ENCODE measurements at places on chromosomes 4 and X.
A peak's percentile ranks its signal among the peaks of the same experiment; 100 is the strongest.

DNA sequence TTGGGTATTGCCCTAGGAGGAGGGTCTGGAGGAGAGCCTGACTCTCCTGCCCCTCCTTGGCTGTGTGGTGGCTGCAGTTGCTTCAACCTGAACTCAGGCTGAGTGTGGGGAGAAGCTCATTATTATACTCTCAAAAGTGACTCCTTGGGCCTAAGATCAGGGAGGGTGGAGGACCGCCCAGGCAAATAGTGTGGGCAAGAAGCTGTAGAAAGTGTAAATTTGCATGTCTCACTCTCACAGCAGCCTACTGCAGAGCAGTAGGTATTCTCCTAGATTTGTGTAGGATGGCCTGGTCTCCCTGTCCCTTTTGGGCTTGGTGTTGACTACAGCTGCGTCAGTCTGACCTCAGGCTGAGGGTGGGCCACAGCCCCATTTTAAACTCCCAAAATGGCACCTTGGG is 156.1 kb downstream of the ZNF330 start:
- DNase-seq = no peak

DNA sequence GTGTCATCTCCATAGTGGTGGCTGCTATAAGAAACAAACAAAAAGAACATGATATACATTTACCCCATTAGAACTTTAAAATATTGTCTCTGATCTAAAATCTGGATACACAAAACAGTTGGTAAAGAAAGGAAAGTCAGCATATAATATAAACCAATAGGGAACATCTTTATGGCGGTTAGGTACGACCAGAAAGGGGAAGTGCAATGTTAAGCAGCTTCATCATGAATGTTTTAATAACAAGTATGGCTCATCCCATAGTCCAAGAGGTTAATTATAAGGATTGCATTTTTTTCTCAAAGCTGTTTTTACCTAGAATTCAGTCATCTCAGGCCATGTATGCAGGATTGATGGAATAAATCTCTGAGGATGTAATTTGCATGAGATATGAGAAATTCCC is 1869.7 kb downstream of the PCDH7 start:
- no peak for DNase-seq

DNA sequence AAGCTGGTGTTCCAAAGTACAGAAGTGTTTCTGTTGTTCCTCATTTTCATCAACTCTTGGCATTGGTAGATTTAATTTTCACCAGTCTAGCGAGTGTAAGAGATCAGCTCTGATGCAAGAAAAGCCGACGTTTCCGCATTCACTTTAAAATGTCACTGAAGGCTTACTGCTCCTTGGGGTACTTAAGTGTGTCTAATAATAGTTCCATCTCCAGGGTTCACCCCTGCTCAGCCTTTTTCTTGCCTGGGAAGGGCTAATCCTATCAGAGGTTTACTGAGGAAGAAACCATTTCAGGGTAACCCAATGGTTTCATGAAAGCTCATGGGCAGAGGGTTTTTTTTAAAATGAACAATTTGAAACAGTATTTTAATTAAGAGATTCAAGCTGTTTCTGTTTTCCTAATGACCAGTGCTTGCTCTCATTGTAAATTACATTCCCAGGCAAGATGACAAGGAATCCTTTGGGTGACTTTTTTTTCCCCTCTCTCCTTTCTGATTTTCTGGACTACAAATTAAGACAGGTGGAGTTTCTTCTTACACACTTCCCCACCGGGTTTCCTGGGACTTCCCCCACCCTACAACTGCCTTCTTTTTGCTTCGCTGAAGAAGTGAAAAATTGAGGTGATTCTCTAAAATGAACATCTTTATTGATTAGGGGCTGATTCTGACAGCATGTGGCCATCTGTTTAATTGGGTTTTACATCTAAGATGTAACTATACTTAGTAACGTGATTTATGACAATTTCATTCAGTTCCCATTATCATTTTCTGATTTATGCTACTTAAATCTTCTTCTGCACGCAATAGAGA is 78.7 kb upstream of the CBLL2 start:
- DNase-seq = no peak

GRCh38 chr4:184255361-184255760 is 37.7 kb upstream of the ENPP6 start:
- DNase-seq = no peak

GRCh38 chr4:40848940-40849339 is 99.2 kb downstream of the NSUN7 start:
- no peak for DNase-seq

- DNase-seq = no peak
Measured at GRCh38 chr4:77093401-77093800, 17.6 kb upstream of the CCNI start.

GRCh38 chrX:69177511-69178162 is 12.4 kb upstream of the PJA1 start:
- no peak for DNase-seq

GRCh38 chr4:99790796-99791617 is 25.6 kb upstream of the DAPP1 start:
- no peak for DNase-seq

- no peak for DNase-seq
Measured at GRCh38 chr4:61827907-61828391, 627.8 kb downstream of the ADGRL3 start.

DNA sequence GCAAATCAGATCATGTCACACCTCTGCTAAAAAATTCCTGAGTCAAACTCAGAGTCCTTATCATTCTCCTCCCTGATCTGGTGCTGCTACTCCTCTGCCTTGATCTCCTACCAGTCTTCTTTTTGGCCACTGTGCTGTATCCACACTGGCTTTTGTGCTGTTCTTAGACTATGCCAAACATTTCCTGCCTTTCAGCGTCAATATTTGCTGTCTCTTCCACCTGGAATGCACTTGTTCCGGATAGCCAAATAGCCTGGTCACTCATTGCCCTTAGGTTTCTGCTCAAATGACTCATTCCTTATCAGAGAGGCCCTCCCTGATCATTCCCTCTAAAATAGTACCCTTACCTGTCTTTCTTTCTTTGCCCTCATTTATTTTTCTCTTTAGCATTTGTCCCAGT is 24.4 kb upstream of the RP2 start:
- no peak for DNase-seq

- peak; percentile 10 for DNase-seq
Measured at GRCh38 chr4:1869530-1870327, 1.5 kb upstream of the NSD2 start.

DNA sequence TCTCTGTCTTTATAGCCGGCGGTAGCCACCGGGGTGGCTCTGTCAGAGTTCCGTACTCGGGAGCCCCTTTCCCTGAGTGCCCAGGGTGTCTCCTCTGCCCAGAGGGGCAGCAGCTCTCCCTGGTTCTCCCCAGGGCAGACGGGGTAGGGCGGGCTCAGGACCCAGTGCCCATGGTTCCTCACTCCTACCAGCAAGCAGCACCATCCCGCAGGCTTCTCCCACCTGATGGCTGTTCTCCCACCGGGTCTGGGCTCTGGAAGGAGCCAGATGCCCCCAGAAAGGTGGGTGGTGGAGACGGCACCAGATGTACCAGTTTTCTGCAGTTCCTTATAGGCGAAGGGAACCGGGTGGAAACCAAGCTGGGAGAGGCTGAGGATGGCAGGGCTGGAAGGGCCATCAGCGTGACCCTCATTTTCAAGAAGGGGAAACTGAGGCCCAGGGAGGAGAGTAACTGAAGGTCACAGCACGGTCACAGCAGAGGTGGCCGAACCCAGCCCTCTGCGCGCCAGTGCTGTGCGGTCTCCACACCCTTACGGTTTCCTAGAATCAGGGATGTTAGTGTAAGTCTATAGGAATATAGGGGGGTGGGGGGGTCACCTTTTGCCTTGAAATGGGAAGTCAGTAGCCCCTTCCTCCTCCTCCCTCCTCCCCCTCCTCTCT is 198.7 kb downstream of the AFAP1 start:
- DNase-seq = no peak

DNA sequence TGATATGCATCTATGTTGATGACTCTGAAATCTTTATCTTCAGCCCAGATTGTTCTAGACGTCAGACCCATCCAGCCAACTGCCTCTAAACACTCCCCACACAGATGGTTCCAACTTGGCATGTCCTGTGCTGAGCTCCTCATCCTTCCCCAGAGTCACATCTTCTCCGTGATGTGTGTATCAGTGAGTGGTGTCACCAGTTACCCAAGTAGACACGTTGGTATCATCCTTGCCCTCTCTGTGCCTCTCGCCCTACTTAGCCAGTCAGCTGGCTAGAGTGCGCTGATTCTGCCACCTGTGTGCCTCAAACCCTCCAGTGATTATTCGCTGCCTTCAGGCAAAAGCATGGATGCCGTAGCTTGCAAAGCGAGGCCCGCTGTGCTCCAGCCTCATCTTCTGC is 18.6 kb downstream of the PRIMPOL start:
- no peak for DNase-seq

- no peak for DNase-seq
Measured at GRCh38 chr4:121338518-121338917, 42.3 kb downstream of the QRFPR start.

DNA sequence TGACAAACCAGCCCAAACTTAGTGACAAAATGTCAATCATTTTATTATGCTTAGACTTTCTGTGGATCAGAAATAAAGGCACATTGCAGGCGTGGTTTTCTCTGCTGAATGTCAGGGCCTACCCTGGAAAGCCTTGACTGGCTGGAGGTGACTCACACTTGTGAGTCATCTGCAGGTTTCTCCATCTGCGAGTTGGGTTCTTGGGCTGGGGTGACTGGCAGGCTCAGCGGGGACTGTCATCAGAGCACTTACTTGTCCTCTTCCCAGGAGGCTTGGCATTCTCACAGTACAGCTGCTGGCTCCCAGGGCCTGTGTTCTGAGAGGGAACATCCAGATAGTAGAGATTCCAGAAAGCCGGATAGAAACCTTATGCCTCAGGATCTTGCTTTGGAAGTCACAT is 153.8 kb upstream of the AGA start:
- peak; percentile 25 for DNase-seq

- DNase-seq = no peak
Measured at GRCh38 chrX:19697416-19697815, 182.1 kb upstream of the MAP3K15 start.

- no peak for DNase-seq
Measured at GRCh38 chrX:69113723-69114122, 51.5 kb downstream of the PJA1 start.

DNA sequence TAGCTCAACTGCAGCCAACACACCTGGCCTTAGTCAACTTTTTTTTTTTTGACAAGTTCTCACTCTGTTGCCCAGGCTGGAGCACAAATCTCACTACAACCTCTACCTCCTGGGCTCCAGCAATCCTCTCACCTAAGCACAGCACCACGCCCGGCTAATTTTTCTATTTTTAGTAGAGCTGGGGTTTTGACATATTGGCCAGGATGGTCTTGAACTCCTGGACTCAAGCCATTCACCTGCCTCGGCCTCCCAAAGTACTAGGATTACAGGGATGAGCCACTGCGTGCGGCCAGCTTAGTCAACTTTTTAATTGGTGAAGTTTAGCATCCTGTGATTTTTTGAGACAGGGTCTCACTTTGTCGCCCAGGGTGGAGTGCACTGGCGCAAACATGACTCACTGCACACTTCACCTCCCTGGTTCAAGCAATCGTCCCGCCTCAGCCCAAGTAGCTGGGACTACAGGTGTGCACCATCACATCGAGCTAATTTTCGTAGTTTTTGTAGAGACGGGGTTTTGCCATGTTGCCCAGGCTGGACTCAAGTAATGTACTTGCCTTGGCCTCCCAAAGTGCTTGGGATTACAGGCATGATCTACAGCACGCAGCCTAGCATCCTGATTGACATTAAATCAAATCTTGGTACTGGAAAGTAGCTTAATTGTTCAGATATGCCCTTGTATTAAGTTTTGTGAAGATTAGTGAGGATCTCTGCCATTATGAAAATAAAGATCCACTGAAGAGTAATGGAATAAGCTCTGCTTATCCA is 8.3 kb downstream of the HNRNPDL start:
- DNase-seq = no peak

DNA sequence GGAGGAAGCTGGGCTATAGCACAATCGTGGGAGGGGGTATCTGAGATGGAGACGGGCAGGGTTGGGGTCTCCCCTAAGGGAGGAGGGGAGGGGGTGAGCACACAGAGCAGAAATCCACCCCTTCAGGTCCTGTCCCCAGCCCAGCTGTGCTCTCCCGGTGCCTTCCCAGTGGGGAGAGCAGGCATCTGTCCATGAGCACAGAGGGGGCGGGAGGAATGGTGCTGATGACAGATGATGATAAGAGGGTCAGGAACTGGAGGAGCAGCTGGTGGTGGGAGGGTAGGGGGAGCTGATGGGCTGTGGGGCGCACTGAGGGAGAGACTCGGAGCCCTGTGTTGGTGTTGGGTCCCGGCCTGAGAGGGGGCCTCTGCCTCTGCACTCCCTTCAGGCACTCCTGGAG is 8.6 kb downstream of the ATP2B3 start:
- DNase-seq = no peak

DNA sequence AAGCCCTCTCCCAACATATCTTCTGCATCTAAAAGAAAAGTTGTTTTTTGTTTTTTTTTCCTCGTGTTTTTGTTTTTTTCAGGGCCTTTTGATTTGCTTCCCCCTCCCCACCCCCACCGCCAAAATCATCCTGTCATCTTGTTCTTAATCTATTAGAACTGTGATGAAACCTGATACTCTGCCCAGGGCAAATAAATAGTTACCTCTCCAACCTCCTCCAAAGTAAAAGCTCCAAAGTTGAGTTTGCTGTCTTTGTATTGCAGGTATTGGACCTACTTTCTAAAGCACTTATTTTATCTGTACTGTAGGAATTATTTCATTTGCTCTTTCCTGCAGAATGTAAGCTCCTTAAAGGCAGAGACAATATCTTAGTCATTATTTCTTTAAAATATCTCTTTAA is 172.9 kb downstream of the SOWAHB start:
- no peak for DNase-seq

- DNase-seq = no peak
Measured at GRCh38 chr4:87939978-87940690, 35.4 kb upstream of the SPP1 start.

DNA sequence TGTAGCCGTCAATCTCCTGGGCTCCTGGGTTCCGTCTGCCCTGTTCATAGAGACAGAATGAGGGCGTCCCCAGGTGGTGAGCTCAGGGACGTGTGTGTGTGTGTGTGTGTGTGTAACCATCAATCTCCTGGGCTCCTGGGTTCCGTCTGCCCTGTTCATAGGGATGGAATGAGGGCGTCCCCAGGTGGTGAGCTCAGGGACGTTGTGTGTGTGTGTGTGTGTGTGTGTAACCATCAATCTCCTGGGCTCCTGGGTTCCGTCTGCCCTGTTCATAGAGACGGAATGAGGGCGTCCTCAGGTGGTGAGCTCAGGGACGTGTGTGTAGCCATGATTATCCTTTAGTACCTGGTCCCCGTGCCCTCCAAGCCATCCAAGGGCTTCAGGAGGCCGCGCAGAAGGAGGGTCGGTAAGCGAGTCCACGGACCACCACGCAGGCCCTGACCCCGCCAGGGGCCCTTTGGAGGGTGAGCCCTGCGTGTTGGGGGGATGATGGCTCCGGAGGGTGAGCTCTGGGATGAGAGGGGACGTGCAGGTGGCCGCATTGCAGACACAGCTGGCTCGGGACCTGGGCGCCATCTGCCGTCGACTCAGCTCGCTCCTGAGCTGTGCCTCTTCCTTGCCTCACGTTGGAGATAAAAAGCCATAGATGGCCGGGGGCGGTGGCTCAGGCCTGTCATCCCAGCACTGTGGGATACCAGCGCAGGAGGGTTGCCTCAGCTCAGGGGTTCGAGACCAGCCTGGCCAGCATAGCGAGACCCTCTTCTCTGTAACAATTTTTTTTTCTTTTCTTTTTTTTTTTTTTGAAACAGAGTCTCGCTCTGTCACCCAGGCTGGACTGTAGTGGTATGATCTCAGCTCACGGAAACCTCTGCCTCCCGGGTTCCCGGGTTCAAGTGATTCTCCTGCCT is 5.4 kb upstream of the GTPBP6 start:
- DNase-seq = peak; percentile 59
